ENCODE measurements at places on chromosomes 1 and 21.

- DNase-seq, result no peak
Observed at GRCh38 chr1:227816750-227817446, 1.4 kb downstream of the PRSS38 start.

- DNase-seq, result no peak
Observed at GRCh38 chr1:226405411-226405988, 2.4 kb downstream of the PARP1 start.

- peak; percentile 95 for DNase-seq
Observed at GRCh38 chr1:32273391-32274208, 18.3 kb upstream of the HDAC1 start.

DNA sequence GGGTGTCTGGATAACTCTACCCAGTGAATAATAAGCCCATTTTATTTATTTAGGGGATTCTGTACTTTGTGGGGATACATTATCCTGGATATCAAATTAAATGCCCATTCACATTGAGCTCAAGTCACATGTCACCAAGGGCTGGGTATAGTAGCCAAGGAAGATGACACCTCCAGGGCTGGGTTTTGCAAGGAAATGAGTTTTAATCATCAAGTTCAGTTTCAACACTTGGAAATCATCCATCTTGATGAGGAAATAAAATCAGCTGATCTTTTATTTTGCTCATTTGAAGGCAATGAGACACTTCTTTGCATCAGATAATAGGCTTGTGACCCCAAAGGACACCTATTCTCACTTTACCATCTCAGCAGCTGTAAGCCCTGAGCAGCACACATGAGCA is 80.0 kb upstream of the TNR start:
- no peak for DNase-seq

GRCh38 chr1:51559064-51559500 is 40.0 kb upstream of the EPS15 start:
- DNase-seq, result no peak

DNA sequence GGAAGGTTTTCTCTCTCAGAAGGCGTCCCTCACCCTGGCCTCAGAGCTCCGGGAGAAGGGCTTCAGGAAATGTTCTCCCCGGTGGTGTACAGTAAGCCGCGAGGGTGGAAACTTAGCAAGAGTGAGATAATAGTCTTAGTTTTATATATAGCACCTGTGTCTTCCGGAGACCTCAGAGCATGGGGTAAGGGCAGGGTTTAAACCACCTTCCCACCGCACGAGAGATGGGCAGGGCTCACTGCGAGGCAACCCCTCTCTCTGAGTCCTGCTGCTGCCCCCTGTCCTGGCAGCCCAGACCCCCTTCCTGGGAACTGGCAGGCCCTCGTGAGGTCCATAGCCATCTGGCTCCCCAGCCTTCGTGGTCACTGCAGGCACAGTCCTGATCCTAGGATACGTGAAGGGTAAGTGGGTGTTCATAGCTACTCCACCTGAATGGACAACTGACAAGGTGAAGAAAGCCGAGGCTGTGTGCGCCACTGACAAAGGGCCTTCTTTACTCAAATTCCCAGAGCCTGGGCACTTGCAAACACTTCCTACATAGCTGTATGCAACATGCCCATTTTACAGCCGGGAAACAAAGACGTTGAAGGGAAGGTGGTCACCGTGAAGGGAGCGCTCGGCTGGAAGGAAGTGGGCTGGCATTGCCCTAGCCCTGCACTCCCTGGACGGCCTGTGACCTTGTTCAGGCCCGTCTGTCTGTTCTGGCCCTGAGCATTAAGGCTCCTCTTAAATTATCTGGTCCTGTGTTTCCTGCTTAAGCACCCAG is 26.9 kb downstream of the ITPKB start:
- DNase-seq, result no peak

GRCh38 chr1:230858918-230859729 is 9.2 kb downstream of the C1orf198 start:
- no peak for DNase-seq

GRCh38 chr1:174671826-174672225 is 224.1 kb downstream of the GPR52 start:
- DNase-seq, result no peak

GRCh38 chr1:20484519-20485462 is 1.2 kb downstream of the CAMK2N1 start:
- no peak for DNase-seq

- DNase-seq, result no peak
Observed at GRCh38 chr1:181971424-181971823, 90.1 kb downstream of the ZNF648 start.

GRCh38 chr1:218679391-218679790 is 334.3 kb downstream of the TGFB2 start:
- DNase-seq, result no peak

GRCh38 chr1:53927376-53927881 is 18.1 kb downstream of the IFT25 start:
- no peak for DNase-seq

DNA sequence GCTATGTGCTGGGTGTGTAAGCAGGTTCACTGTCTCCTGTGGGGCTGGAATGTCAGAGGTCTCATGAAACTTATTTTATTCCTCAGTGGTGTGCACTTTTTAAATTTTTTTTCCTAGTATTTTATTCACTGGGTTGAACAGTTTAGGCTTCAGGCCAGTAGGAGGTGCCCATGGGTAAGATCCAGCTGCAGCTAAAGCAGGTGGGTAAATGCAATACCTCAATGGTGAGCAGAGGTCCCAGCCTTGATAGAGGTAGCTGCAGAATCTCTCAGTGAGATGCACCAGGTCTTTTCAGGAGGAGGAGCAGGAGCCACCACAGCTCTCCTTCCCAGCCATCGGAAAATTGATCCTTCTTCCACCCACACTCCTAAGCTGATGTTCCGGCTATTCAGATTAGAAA is 12.6 kb upstream of the OR6N2 start:
- DNase-seq, result peak; percentile 26
